ENCODE measurements at places on chromosomes 3 and 15.

GRCh38 chr3:164194842-164195241 is 883.5 kb downstream of the SI start:
- DNase-seq, result no peak

- no peak for DNase-seq
Observed at GRCh38 chr15:38127306-38127771, 125.3 kb upstream of the SPRED1 start.

DNA sequence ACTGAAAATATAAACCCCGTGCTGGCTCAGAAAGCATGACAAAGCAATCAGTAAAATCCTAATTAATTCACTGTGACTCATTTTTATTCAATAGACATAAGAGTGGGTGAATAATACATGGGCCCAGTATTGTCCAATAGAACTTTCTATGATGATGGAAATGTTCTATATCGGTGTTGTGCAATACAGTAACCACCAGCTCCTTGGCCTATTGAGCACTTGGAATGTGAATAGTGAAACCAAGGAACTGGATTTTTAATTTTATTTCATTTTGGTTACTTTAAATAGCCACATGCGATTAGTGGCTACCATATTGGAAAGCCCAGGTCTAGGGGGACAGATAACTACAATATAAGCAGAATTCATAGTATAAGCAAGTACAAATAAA is 69.8 kb upstream of the PPP2R3A start:
- no peak for DNase-seq

DNA sequence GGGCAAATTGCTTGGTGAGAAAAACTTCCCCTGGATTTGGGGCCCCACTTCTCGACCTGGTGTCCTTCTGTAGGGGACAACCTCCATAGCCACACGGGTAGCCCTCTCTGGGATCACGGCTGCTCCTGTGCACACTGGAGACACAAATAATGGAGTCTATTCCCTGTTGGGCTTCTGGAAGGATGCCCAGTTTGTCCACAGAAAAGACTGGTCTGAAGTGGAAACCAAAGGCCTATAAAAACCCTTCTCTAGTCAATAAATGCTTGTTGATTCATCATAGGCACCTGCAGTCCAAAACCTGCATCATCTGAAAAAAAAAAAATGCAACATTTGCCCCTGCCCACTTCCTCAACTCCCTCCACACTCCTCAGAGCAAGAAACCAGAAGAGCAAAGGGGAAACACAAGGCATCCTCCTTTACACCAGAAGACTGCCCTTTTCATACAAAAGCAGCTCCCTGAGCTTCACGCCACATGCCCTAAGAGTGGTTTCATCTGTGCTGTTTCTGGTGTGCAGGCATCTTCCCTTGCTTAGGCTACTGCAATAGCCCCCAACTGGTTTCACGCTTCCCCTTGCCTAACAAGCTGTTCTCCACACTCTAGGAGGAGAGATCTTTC is 36.3 kb downstream of the SRGAP3 start:
- DNase-seq, result no peak

- DNase-seq, result no peak
Observed at GRCh38 chr15:39629371-39629770, 48.5 kb downstream of the THBS1 start.

Data from cortex of kidney (tissue), 1 donor.